ENCODE measurements at places on chromosomes 5 and 9.

DNA sequence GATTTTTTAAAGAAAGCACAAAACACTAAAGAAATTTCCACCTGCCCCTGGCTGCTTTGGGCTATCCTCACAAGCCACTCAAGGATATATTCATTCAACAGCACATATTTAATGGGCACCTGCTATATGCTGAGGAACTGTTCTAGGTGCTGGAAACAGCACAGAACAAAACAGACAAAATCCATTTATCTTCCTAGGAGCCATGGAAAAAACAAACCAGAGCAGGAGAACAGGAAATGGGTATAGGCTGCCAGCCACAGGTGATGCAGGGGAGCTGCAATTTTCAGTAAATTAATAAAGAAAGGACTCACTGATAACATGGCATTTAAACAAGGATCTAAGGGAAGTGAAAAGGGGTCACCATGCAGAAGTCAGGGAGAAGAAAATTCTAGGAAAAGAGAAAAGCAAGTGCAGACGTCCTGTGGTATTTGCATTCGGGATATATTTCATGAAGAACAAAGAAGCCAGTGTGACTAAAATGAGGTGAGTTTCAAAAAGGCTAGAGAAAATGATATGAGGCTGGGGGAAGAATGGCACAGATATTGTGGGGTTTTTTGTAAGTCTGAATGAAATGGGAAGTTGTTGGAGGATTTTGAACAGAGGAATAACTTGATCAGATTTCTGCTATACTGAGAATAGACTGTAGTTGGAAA, 152.2 kb downstream of the ADAMTSL1 start:
- DNase-seq, result no peak

- DNase-seq, result peak; percentile 89
Measured at GRCh38 chr9:120412425-120412951, 167.5 kb downstream of the CDK5RAP2 start.

DNA sequence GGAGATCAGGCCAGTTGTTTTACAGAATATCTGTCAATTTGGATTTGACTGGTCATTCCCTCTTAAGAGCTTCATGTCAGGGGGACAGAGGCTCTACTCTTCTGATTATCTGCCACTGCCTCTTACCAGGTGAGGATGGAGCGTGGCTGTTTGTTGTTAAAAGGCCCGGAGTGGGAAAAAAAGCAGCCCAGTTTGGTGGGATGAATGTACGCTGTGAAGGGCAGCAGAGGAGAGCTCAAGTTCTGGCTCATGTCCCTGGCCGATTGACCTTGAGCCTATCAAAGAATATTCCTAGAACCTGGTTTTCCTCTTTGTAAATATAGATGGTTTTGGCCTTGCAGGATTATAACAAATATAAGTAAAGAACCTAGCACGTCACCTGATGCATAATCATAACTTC, 16.3 kb upstream of the SHB start:
- no peak for DNase-seq

GRCh38 chr9:127211983-127212382, 52.6 kb upstream of the GARNL3 start:
- no peak for DNase-seq

- DNase-seq, result peak; percentile 34
Measured at GRCh38 chr9:135907006-135907430, 328 bp downstream of the CAMSAP1 start.

DNA sequence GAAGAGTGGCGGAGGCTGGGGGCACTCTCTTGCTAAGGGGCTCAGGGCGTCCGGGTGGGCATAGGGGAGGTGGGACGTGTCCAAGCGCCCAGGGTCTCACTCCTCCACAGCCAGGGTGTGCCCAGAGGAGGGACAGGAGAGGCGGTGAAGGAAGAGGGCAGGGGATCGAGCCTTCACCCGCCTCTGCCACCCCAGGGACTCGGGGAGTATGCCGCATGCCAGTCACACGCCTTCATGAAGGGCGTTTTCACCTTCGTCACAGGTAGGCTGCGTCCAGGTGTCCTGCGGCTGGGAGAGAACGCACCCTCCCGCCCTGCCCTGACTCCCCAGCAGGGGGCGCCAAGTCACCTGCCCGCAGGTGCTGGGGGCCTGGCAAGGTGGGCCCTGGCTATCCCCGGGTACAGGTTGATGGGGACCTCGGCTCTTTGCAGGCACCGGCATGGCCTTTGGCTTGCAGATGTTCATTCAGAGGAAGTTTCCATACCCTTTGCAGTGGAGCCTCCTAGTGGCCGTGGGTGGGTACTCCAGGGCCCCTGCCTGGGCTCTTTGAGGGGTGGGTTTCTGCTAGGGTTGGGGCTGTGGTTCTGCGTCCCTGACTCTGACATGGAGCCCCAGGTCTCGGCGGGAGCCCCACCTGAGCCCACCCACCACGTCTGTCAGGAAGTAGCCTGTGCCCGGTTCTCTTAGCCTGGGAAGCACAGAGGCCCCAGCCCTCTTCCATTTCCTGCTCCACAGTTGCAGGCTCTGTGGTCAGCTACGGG, 552 bp downstream of the TMEM141 start:
- peak; percentile 57 for DNase-seq
